ENCODE measurements at places on chromosomes 6 and 20.

DNA sequence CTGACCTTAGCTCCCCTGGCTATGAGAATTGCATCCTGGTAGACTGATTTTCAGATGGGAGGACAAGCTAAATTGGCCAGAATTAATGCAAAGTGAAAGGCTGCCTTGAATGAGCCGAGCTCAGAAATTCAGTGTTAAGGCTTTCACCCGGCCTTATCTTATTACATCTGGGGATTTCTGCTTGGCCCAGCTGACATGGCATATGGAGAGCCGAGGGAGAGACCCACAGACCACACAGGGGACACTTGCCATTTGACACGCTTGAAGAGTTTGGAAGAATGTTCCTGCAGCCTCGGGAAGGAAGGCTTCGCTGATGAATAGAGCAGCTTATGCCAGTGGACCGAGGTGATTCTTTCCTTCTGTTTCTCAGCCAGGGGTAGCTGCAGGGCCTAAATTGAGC, 9.0 kb downstream of the MOCS3 start:
- no peak for DNase-seq

DNA sequence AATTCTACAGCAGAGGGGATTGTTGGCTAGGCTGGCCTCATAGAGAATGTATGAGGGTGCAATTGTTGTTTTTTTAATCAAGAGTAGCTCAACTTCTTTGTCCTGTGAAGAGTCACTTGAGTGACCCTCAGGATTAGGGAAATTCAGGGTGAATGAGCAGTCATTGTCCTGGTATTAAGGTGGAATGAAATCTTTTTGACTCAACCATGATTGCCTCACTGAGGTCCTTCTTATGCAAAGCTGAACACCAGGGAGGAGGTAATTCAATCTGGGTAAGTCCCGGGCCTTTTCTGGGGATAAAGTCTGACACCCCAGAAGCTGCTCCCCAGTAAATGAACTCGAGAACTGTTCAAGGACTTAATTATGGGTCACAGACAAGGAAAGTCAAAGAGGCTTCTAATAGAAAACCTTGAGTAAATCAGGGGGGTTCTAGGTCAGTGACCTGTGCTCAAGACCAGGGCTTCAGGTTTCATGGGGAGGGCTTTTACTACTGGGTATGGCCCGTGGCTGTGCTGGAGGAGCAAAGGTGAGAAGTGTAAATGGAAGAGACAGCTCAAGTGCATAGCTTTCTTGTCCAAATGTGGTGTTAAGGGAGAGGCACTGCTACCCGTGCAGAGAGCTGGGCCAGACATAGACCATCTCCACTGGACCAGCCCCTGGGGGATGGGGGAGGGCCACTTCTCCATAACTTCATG, 25.3 kb upstream of the ZBTB24 start:
- DNase-seq: no peak

DNA sequence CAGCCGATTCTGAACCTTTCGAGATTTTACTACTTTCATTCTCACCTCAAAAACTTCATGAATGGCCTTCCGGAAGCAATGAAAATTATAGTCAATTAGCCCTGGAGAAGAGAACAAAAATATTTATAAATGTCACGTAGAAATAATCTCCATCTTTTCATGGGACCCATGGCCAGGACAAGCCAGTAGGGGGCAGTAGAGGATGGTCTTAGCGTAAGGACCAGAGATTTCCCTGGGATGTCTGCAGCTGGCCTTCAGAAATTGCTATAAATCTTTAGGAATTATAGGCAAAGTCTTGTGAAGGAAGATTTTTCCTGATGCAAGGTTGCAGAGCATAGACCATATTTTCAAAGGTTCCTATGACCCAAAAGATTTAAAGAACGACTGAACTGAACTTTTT, 15.6 kb upstream of the UBE2J1 start:
- DNase-seq: peak; percentile 78

DNA sequence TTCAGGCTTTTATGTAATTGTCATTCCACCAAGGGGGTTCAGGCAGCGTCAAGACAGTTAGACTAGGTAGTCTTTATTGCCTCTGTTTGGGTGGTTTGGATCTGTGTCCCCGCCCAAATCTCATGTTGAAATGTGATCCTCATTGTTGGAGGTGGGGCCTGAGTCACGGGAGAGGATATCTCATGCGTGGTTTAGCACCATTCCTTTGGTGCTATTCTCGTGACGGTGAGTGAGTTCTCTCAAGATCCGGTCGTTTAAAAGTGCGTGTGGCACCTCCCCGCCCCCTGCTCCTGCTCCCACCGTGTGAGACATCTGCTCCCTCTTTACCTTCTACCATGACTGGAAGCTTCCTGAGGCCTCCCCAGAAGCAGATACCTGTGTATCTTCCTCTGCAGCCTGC, 51.3 kb upstream of the FOXC1 start:
- no peak for DNase-seq
